Cortex of kidney (tissue), 1 donor: ENCODE measurements at places on chromosomes 7 and 10.

DNA sequence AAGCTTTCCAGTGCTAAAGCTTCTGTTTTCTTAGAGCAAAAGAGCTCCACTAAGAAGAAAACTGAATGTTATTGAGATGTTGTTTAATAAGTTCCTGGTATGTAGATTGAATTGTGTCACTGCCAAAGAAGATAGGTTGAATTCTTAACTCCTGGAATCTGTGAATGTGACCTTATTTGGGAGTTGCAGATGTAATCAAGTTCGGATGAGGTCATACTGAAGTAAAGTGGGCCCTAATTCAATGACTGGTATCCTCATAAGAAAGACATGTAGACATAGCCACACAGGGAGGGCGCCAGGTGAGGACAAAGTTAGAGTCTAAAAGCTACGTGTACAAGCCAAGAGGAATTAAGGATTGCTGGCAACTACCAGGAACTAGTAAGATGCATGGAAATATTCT lies 732.1 kb upstream of the C7orf33 start:
- DNase-seq, result no peak

- DNase-seq, result no peak
These were observed 44.8 kb downstream of the CAMK2B start for GRCh38 chr7:44280636-44280992.

DNA sequence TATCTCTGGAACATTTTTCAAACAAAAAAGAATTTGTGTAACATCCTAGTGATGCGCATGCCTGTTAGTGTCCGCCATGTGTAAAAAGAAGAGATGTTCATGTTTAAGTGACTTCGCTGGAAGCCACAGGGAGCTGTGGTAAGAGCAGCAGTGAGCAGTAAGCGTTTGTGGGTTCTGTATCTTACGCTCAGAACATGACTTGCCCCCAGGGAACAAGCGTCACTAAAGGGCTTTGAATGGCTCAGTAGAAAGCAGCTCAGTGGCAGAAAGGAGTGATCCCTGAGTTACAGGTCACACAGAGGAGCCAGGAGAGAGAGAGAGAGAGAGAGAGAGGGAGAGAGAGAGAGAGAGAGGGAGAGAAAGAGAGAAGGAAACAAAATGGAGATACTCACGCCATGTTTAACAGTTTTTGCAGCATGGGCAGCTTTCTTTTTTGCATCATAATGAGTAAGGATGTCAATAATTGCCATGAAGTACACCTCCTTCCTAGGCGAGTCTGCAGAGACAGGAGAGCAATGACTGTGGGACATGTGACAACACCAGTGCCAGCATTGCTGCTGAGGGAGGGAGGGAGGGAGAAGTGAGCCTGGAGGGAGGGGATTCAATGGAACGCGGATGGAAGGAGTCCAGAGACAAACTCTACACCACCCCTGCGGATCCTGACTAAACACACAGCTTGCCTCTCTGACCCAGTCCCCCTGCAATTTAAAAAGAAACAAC lies 174.6 kb downstream of the PIP4K2A start:
- DNase-seq, result no peak

GRCh38 chr10:70551971-70552422 lies 50.5 kb downstream of the PRF1 start:
- DNase-seq, result no peak

DNA sequence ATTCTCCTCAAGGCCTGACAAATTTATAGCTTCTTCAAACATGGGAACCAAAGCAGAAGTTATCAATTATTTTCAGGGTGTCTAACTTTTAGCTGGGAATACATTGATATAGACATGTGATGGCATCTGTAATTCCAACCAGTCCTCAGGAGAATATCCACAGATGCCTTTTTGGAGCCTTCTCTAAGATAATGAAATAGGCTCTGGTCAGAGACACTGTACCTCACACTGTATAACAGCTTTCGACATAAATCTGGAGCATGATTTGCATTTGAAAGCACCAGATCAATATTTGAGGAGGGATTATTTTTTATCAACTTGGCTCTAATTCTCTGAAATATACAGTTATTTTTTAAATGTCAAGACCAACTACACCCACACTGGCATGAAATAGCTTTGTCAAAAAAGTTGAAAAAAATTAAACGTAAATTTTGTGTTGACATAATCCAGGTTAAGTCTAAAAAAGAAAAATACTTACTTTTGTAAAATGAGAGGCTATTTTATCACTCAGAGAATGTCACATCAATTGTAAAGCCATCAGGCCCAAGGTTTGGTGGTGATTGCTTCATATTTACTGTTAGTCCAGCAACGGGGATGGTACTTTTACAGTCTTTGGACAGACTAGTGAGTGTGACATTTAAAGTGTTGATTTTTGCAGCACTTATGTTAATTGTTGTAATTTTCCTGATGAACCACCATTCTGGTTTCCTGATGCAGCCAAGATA lies 177.0 kb upstream of the SP8 start:
- DNase-seq, result no peak

DNA sequence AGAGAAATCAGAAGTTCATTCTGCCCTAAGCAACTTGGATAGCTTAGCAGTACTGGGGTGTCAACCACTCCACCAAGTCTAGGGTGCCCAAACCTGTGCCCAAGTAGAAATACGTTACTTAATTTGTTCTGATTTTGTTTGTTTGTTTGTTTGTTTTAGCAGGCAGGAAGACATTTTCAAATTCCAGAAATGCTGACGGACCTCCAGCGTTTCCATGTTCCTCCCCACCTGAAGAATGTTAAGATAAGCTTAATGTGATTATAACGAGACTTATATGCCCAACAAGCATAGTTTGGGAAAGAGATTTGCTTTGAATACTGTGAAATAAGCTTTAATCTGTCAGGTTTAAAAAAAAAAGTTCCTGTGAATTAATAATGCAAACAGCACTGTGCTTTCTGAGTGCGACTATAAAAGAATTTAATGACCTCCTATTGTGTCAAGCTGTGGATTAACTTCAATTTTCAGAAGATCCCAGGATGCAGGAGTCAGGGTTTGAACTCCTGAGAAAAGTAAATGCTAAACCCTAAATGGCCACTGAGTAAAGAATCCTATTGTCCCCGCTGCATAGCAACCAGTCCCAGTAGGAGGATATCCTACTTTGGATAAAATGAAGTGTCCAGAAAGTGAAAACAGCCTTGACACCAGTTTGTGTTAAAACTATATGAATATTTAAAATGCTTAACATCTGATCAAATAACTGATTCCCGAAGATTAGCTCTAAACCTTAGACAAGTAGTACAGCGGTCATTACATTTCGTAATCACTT lies 56.5 kb downstream of the LYZL1 start:
- no peak for DNase-seq

GRCh38 chr10:70935631-70936030 lies 47.3 kb upstream of the PCBD1 start:
- no peak for DNase-seq

DNA sequence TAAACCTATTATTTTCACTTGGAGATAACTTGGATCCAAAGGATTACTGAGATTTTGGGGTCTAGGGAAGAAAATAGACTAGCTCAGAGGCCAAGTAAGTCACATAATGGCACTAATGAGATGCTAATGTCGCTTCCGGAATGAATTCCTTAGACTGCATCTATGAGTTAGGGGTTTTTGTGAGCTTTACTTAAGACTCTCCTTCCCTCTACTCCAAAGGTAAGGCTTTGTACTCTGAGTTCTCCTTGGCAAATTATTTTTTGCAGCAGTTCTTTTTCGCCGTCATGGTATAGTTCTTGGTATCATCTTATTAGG lies 143.9 kb upstream of the KLF14 start:
- DNase-seq, result no peak

DNA sequence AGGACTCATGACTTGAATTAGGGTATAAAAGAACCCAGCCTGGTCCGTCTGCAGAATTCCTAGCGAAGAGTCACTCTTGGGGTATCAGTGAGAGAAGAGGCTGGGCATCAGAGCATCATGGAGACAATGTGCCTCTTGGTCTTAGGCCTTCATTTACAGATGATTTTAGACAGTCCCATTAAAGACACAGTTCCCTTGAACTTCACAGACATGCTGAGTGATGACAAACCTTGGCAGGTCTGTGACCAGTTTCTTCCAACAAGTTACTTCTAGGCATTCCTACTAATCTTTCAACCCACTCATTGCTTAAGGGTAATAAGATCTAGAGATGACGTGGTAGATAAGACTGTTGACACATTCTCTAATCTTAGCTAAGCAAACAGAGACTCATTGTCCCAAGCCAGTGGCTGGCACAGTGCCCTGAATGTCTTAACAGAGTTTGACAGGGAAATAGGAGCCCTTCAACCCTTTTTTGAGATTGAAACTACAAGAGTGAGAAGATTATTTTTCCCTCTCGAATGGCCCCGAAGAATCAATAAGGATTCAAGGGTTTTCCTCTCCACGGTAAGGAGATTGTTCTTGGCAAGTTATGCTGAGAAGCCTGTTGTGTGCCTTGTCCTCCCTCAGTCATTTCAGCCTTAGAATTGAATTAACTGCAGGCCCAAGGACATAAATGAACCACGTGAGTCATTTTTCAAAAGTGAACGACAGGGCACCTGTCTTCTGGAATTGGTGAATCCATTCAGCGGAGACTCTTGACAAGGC lies 281.1 kb downstream of the CCDC3 start:
- no peak for DNase-seq

GRCh38 chr7:31957090-31957720 lies 113.0 kb downstream of the PDE1C start:
- no peak for DNase-seq

DNA sequence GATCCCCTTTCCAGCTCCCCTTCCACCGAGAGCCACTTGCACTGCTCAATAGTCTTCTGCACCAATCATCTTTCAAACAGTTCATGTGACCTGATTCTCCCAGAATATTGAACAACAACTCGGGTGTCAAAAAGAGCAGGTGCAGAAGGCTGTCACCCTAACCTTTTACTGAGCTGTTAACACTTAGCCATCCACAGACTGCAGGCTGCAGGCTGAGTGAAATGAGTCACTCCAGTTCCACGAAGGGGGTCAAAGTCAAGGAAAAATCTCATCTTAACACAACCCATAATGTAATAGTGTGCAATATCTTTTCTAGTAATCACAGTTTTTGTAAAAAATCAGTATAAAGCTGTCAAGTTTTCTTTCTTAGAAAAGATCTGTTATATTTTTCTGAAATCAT lies 63.1 kb downstream of the MTPAP start:
- DNase-seq, result no peak

- no peak for DNase-seq
These were observed 20.4 kb downstream of the SLC13A4 start for GRCh38 chr7:135707570-135707966.

- no peak for DNase-seq
These were observed 6.8 kb downstream of the VIPR2 start for GRCh38 chr7:159137906-159138305.

- no peak for DNase-seq
These were observed 28.9 kb upstream of the INHBA start for GRCh38 chr7:41731493-41732435.

- no peak for DNase-seq
These were observed 114.6 kb upstream of the BMPER start for GRCh38 chr7:33790746-33791145.

DNA sequence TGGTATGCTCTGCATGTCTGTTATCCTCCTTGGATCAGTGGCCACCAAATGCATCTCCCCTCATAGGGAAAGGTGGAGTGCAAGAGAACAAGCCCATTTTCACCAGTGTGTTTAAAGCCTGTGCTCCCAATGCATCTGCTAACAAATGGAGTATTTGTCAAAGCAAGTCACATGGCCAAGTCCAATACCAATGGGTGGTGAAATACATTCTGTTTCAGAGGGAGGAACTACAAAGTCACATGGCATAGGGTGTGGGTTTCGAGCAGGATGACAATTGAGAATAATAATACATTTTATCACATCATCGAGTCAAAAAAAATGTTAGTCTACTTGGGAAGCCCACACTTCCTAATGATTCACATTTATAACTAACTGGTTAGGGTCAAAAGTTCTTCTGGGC lies 62.7 kb downstream of the SUGCT start:
- DNase-seq, result no peak

- no peak for DNase-seq
These were observed 62.8 kb downstream of the GSAP start for GRCh38 chr7:77353407-77353721.

GRCh38 chr7:47373871-47374451 lies 207.9 kb downstream of the TNS3 start:
- no peak for DNase-seq

GRCh38 chr10:121862649-121863048 lies 65.2 kb downstream of the ATE1 start:
- DNase-seq, result no peak

DNA sequence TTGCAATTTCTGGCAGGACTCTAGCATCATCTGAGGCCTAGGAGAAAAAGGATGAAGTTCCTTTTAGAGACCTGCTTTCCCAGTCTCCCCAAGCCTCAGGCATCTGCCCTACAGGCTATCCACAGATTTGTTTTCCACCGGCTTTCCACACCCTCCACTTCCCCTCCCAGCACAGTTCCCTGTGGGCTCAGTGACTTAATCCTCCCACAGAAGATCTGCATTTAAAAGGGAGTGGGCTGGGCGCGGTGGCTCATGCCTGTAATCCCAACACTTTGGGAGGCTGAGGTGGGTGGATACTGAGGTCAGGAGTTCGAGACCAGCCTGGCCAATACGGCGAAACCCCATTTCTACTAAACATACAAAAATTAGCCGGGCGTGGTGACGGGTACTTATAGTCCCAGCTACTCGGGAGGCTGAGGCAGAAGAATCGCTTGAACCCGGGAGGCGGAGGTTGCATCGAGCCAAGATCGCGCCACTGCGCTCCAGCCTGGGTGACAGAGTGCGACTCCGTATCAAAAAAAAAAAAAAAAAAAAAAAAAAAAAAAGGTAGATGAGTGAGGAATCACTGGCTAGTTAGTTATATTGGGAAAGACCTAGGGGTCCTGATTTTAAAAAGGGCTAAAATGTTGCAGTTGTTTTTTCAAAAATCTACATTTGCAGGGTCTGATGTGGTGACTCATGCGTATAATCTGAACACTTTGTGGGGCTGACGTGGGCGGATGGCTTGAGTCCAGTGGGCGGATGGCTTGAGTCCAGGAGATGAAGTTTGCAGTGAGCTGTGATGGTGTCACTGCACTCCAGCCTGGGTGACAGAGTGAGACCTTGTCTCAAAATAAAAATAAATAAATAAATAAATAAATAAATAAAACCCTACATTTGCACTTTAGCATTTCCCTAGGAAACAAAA lies 119.5 kb downstream of the BAMBI start:
- DNase-seq, result no peak

DNA sequence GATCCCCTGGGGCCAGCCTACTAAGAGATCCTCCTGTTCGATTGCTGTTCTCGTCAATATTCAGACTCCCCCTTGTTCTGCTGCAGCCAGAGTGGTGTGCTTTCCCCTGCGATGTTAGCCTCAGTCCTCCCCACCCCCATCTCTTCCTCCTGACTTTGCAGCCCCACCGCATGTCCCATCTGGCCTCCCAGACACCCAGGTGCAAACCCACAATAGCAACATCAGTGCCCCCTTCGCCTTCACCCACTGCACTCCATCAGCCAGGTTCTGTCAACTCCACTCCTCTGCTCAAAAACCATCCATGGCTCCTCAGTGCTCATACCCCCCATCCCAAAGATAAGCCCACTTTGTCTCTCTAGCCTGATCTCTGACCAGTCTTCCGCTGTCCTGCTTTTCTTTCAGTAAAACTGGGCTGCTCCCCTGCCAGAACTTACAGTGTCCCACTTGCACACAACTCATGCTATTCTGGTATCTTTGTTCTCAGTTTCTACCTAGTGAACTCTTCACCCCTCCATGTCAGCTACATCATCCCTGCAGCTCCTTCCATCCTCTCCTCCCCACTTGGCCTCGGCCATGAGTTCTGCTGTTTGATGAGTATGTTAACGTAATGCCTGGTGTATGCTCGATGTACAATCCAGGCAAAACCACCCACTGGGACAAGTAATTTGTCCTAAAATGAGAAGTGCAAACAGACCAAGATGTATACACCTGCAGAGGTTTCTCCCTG lies 26.6 kb downstream of the COL13A1 start:
- no peak for DNase-seq
